ENCODE measurements at places on chromosomes 11 and 22.

DNA sequence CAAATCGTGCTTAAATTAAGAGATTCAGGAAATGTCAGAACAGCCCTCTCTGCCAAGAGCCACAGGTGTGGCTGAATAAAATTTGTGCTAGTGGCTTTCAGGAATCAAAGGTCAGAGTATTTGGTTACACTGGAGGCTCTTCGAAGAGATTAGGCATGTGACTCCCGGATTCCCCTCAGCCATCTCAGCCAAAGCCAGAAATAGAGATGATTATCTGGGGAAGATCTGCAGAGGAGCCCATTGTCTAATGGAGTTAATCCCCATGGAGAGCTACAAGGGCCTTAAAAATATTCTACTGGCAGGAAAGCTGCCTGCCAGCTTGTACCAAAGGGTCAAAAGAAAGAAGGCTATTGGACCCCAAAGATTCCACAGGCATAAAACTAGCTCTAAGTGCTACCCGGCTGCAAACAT lies 1259.5 kb downstream of the TBC1D22A start:
- no peak for DNase-seq

GRCh38 chr22:41407433-41407832 lies 25.7 kb downstream of the TEF start:
- no peak for DNase-seq

- DNase-seq, result no peak
These were observed 108.7 kb upstream of the E2F8 start for GRCh38 chr11:19349340-19350025.

GRCh38 chr11:120013325-120014250 lies 124.3 kb downstream of the TRIM29 start:
- DNase-seq, result no peak

- no peak for DNase-seq
These were observed 148.9 kb upstream of the CADM1 start for GRCh38 chr11:115653076-115653475.

DNA sequence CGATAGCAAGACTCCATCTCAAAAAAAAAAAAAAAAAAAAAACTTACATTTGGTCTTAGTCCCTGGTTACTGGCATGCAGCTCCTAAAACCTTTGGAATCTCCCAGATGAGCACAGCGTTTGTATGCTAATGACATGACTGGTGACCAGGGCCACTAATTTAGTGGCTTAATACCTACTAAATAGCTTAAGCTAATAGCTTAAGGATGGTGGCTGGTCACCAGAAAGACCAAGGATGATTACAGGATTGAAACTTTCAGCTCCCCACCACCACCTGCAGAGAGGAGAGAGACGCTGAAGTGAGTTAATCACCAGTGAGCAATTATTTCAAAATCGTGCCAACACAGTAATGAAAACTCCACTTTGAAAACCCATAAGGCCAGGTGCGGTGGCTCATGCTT lies 37.1 kb downstream of the DENND5A start:
- no peak for DNase-seq

DNA sequence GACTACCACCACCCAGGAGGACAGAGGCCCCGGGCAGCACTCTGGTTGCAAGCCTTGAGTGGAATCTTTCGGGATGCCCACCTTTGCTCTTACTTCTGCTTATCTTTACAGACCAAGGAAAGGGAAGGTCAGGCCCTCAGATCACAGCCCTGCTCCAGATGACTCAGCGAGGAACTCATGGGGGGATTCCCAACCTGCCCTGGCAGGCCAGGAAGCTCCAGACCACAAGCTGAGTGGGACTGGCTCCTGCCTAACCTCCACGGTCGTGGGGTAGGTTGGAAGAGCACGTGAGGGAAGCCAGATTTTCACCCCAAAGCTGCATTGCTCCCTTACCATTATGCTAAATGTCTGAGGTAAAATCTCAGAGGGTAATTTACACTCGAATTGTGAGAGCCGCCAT lies 11.8 kb downstream of the TBC1D10A start:
- DNase-seq, result no peak

- no peak for DNase-seq
These were observed 41.1 kb downstream of the OSBPL5 start for GRCh38 chr11:3123761-3124733.

- no peak for DNase-seq
These were observed 11.4 kb downstream of the DNAJB13 start for GRCh38 chr11:73962101-73962705.

- no peak for DNase-seq
These were observed 86.2 kb upstream of the SORL1-AS1 start for GRCh38 chr11:121539000-121539399.

- DNase-seq, result no peak
These were observed 27.9 kb downstream of the NAV2 start for GRCh38 chr11:19740586-19740985.

GRCh38 chr11:35614939-35615569 lies 3.2 kb upstream of the FJX1 start:
- no peak for DNase-seq

DNA sequence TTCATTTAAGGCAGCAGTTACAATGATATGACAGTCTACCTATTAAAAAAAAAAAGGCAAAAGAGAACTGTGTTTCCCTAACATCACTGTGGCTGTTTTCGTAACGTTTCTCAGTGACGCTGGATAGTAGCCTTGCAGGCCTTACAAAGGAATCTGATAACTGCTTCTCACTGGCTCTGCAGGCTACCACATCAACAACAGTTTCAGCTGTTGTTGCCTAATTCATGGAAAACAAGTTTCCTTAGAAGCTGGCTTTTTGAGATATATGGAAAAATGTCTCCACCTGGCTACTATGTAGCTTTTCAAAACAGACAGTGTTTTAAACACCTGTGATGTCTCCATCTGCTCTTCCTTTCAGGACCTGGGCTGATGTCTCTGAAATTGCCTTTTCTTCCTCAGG lies 3.8 kb downstream of the OR51V1 start:
- no peak for DNase-seq

DNA sequence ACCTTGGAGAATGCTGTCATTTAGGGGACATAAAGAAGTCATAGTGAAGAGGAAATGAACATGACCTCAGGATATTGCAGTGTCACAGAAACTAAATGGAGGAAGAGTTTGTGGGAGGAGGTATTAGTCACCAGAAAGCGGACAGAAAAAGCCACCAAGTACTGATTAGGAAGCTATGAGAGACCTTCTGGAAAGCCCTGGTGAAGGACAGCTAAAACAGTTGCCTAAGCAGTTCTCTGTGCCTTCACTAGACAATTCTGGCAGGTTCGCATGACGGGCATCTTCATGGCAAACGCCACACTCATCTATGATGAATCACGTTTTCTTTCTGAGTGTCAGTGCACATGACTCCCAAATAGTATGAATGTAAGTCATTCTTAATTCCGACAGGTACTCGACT lies 325.8 kb downstream of the C11orf87 start:
- DNase-seq, result no peak

GRCh38 chr11:18046116-18046777 lies at the start of gene TPH1:
Gene TPH1 (minus strand): TSS chr11:18046269. CDS start chr11:18040762, 5,507 bp downstream.
- no peak for DNase-seq

GRCh38 chr22:37497062-37497599 lies 10.9 kb upstream of the MFNG start:
- no peak for DNase-seq

GRCh38 chr11:118224511-118225188 lies at the start of gene JAML:
Gene JAML (minus strand): TSS chr11:118225011. CDS start chr11:118214866, 10,145 bp downstream.
- no peak for DNase-seq

DNA sequence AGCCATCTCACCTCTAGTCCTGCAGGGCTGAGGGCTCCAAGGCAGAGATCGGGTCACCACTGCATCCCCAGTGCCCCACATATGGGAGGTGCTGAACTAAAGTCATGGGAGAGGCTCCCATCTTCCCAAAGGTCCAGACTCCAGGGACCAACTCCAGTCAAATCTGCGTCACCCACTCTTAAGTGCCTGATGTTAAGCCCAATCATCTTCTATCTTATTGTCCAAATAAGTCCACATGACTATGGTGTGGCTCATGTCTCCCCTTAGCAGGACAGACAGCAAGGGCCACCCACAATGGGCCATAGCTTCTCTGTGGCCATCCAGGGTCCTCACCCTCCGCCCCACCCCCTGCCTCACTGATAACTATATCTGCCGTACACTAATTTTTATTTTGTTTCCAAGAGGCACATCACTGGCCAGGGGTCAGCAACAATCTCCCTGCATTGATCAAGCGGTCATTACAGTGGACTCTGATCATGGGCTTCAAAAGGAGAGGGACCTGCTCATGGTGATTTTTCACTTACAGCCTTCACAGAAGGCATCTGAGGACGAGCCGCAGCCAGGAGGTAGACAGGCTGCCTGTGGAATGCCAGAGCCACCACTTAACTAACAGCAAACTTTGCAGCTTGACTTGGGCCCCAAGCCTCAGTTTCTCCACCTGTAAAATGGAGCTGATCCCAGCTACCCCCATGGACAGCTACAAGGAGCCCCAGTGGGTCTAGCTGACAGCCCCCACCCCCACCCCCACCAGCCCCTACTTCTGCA lies 23.3 kb downstream of the MYH9 start:
- DNase-seq, result no peak

GRCh38 chr11:115674176-115674936 lies 170.1 kb upstream of the CADM1 start:
- DNase-seq, result no peak

GRCh38 chr11:64013141-64013896 lies 22.4 kb upstream of the FLRT1 start:
- DNase-seq, result no peak

- DNase-seq, result no peak
These were observed 47.9 kb downstream of the KCNQ1OT1 start for GRCh38 chr11:2651826-2652271.

DNA sequence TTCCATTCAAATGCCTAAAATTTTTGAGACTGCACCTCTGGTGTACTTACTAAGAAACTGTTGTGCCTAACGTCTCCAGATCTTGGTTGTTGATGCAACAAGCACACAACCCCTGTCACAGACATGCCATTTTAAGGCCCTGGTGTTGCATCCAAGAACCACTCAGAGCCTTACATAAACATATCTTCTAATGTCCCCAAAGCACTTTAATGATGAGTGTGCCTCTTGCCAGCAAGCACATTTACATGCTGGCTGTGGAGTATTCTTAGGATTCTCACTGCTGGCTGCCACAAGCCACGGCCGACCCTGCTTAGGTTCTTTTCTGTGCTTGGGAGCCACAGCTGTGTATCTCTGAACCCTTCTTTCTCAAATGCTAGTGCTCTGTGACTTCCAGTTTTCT lies 201.4 kb downstream of the ADAMTS15 start:
- no peak for DNase-seq

- DNase-seq, result no peak
These were observed 42.3 kb upstream of the DKK3 start for GRCh38 chr11:12050470-12051286.

DNA sequence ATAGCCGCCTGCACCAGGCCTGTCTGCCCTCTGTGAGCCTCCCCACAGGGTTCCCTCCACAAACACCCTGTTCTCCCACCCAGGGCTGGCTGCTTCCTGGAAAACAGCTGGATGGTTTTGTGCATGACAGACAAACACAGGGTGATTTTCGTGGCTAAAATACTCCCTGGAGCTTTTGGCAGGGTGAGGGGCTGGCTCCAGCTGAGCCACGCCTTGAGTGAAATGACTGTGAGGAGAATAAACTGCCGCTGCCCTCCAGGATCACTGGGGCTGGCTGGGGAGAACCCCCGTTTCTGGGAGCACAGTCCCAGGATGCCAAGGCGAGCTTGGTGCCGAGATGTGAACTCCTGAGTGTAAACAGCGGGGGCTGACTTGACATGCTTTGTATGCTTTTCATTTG lies 20.3 kb upstream of the PPP6R3 start:
- DNase-seq, result no peak

DNA sequence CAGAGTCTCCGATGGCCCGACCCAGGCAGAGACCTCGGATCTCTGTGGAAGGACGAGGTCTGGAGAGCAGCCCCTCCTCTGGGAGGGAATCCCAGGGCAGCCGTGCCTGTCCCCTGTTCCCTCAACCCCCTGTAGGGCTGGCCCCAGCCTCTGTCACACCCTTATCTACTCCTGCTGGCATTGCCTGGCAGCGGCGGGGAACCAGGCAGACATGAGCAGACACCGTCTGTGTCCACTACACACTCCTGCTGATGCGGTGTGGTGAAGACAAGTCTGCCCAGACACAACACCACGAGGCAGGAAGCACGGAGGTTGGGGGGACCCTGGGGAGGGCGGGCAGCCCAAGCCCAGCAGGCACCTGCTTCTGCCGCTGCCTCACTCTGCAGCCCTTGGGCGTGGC lies 52.5 kb upstream of the A4GALT start:
- DNase-seq, result no peak

GRCh38 chr22:38831166-38831945 lies 12.5 kb downstream of the NPTXR start:
- DNase-seq, result no peak

GRCh38 chr22:21042978-21043859 lies 2.5 kb upstream of the LRRC74B start:
- DNase-seq, result no peak

DNA sequence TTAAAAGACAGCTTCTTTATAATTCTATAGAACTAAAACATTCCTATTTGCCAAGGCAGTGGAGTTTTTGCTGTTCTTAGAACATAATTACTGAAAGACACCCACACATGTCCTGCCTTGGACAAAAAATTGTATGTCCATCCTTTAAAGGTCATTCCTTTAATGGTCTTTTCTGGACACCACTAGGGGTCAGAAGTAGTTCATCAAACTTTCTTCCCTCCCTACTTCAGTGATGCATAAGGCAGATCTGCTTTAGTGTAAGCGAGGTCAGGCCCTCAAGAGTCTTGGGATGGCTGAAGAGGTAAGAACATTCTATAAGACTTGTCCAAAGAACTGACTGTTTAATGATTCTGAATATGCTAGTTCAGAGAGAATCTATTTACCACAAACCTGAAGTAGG lies 4.3 kb upstream of the OR51V1 start:
- DNase-seq, result no peak

- no peak for DNase-seq
These were observed 463.3 kb downstream of the SOX6 start for GRCh38 chr11:15893080-15893492.

GRCh38 chr11:46249938-46250744 lies 27.3 kb upstream of the CREB3L1 start:
- no peak for DNase-seq

Measured in stimulated activated CD4-positive, alpha-beta T cell treated with anti-CD3 and anti-CD28 coated beads, Interleukin-1b, Interleukin-23, amount 100 ng/mL, for 1 hour (primary cell).